ENCODE measurements at places on chromosomes 16 and 17. TPM values are rescaled to one million over a fixed set of nuclear protein-coding genes. Genes with fewer than 3 reads are reported as not detected.

DEXI gene
- 29.0 TPM for polyA plus RNA-seq

MYL4 gene
- polyA plus RNA-seq, result 1.6 TPM

CDRT15 gene
- not detected for polyA plus RNA-seq

MRPL38 gene
- 80.8 TPM for polyA plus RNA-seq

SAMD14 gene
- 1.9 TPM for polyA plus RNA-seq

MPP3 gene
- polyA plus RNA-seq, result 1.9 TPM

MMP25 gene
- polyA plus RNA-seq, result 45.0 TPM

SLFN11 gene
- polyA plus RNA-seq, result 17.9 TPM

KRTAP1-5 gene
- polyA plus RNA-seq, result not detected

OXLD1 gene
- polyA plus RNA-seq, result 106 TPM

DNA sequence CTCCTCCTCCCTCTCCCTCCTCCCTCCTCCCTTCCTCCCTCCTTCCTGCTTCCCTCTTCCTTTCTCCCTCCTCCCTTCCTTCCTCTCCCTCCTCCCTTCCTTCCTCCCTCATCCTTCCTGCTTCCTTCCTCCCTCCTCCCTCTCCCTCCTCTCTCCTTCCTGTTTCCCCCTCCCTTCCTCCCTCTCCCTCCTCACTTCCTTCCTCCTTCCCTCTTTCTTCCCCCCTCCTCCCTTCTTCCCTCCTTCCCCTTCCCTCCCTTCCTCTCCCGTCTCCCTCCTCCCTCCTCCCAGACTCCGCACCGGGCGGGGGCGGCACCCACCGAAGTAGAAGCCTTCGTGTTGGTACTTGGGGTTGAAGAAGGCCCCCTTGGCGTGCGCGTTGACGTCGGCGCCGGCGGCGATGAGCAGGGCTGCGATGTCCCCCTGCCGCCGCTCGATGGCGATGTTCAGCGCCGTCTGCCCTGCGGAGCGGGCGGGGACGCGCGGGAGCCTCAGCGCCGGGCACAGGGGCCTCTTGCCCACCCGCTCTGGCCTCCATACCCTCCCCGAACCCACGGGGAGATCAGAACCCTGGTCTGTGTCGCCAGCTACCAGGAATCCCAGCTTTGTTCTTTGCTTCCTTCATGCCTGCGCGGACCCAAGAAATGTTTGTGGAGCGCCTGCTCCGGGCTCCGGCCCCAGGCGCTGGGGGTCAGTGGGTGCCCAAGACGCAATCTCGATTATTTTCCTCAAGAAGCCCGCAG lies 22.2 kb downstream of the TRPV3 start:
- H3K27me3 ChIP-seq, result no peaks in the 10 kb centered on the region
- peak overlapping the region; percentile 23 for H3K4me3 ChIP-seq
- H3K27ac ChIP-seq, result no peak overlapping the region
- peak; percentile 87 for DNase-seq
- H3K36me3 ChIP-seq, result no peaks in the 10 kb centered on the region

DNA sequence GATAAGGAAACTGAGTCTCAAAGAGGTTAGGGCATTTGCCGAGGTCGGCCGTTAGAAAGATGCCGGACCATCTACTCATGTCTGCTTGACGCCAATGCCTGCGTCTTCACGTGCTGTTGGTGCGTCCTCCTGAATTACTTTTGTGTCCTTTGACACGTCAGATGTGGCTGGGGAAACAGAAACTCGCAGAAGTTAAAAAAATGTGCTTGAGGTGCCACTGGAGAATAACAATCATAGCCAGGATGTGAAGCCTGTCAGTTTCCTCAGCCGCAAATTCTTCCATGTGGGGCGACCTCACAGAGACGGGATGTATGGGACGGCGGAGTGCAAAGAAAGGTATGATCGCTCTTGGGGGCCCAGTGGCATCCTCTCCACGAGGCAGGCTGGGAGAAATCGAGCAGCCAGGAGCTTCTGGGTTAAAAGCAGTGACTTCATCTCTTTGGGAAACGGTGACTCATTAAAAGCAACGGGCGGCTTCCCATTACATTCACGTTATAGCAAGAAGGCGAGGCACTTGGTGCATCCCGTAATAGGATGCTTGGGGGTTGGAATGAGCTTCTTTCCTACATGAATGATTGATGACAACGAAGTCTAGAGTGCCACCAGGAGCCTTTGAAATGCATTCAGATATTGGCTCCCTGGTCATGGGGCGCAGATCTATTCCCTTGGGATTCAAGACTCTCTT lies 67.8 kb downstream of the BMERB1 start:
- H3K27ac ChIP-seq, result no peak overlapping the region
- H3K4me1 ChIP-seq, result no peaks in the 10 kb centered on the region
- H3K4me3 ChIP-seq, result no peak overlapping the region
- no peaks in the 10 kb centered on the region for H3K36me3 ChIP-seq
- no peaks in the 10 kb centered on the region for H3K27me3 ChIP-seq

DNA sequence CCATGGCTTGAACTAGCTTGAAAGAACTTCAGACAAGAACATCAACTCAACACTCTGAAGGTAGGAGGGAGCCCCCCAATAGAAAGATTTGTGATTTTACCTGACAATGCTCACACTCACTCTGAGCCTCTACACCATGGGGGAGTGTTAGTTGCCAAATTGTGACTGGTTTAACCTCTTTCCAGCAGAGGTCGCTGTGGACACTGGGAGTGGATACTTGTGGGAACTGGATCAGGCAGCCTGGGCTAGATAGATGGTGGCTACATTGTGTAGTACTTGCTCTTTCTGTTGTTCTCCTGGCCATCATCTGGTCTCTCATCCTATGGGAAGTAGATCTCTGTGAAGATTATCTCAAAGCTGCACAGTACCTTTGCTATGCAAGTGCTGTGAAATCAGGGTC lies 2.9 kb downstream of the SMPD3 start:
- peaks cover 5% of the 10 kb centered on the region for H3K27me3 ChIP-seq
- H3K4me3 ChIP-seq, result no peak overlapping the region
- DNase-seq, result no peak

DNA sequence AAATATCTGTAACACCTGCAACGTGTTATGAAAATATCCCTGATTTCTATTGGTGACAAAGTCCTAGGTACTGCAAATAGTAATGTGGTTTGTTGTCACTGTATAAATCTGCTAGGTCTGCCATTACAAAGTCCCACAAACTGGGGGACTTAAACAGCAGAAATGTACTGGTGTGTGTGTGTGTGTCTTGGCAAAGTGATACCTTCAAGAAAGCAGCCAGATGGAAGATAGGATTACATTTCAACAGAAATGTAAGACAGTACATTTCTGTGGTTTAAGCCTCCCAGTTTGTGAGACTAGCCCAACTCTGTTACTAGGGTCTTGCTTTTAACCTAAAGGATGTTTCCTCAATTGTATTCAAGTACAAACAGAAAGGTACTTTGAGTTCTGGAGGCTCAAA lies 531.7 kb downstream of the NPIPA7 start:
- no peaks in the 10 kb centered on the region for H3K36me3 ChIP-seq
- no peaks in the 10 kb centered on the region for H3K27me3 ChIP-seq
- no peak overlapping the region for H3K27ac ChIP-seq
- no peak for DNase-seq

- peak overlapping the region; percentile 61 for H3K4me3 ChIP-seq
- peaks cover 28% of the 10 kb centered on the region for H3K4me1 ChIP-seq
- peaks cover 69% of the 10 kb centered on the region for H3K27me3 ChIP-seq
- no peak overlapping the region for H3K27ac ChIP-seq
- DNase-seq, result no peak
Observed at GRCh38 chr17:32266051-32266388, 388 bp downstream of the RHBDL3 start.

DNA sequence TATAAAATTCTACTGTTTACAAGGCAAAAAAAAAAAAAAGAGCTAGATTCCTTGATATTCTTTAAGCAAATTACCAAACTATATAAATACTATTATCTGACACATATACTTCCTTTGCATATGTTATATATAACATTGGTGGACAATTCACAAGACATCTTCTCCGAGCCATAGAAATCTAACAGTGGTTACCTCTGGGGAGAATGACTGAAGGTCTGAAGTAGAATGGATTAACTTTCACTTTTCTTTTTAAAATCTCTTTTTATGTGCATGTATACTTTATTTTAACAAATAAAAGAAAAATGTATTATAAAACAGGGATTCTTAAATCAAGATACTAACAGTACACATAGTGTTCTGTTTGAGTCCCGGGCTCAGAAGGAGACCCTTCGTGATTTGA lies 131.0 kb downstream of the MRTFB start:
- H3K4me3 ChIP-seq, result no peak overlapping the region
- no peaks in the 10 kb centered on the region for H3K36me3 ChIP-seq
- H3K4me1 ChIP-seq, result peaks cover 8% of the 10 kb centered on the region
- peak overlapping the region; percentile 64 for H3K27ac ChIP-seq
- no peak for DNase-seq
- no peaks in the 10 kb centered on the region for H3K27me3 ChIP-seq

- no peak overlapping the region for H3K4me3 ChIP-seq
- no peak overlapping the region for H3K27ac ChIP-seq
- H3K4me1 ChIP-seq, result peaks cover 12% of the 10 kb centered on the region
- no peaks in the 10 kb centered on the region for H3K36me3 ChIP-seq
Observed at GRCh38 chr17:2018716-2019510, 6.2 kb downstream of the RTN4RL1 start.

DNA sequence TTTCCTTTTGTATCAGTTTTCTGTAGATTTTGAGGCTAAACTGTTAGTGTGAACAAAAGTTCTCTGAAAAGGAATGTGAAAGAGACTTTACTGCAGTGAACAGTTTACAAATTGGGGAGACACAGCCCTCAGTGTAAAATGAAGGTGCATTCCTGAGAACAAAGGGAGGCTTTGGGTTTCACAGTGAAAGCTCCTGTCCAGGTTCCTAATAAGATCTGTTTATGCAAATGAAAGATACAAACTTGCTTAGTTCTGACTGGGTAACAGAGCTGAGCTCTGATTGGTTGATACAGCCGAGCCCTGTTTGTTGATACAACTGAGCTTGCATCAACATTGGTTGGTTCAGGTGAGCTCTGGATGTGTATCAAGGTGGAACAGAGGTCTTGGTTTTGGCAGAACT lies 8.3 kb upstream of the CDRT15 start:
- no peak overlapping the region for H3K4me3 ChIP-seq
- DNase-seq, result no peak
- no peaks in the 10 kb centered on the region for H3K36me3 ChIP-seq
- no peak overlapping the region for H3K27ac ChIP-seq
- no peaks in the 10 kb centered on the region for H3K4me1 ChIP-seq

DNA sequence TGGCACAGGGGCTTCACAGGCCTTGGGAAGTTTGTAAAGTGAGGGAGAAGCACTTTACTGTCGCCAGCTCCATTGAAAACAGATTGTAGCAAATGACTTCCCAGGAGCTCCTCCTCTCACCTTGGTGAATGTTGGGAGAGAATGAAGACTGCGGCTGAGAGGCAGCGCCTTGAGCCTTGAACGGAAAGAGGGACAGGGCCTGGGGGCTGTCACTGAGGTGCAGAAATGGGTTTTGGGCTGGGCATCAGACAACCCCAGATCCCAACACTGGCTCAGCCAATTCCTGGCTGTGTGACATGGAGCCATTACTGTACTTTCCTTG lies 603 bp upstream of the MRTFB start:
- peaks cover 4% of the 10 kb centered on the region for H3K4me1 ChIP-seq
- H3K4me3 ChIP-seq, result peak overlapping the region; percentile 94
- H3K36me3 ChIP-seq, result no peaks in the 10 kb centered on the region
- DNase-seq, result no peak

GRCh38 chr16:22874394-22874793 lies 60.4 kb downstream of the HS3ST2 start:
- no peak overlapping the region for H3K4me3 ChIP-seq
- no peak for DNase-seq
- no peaks in the 10 kb centered on the region for H3K4me1 ChIP-seq
- no peak overlapping the region for H3K27ac ChIP-seq
- H3K36me3 ChIP-seq, result no peaks in the 10 kb centered on the region

DNA sequence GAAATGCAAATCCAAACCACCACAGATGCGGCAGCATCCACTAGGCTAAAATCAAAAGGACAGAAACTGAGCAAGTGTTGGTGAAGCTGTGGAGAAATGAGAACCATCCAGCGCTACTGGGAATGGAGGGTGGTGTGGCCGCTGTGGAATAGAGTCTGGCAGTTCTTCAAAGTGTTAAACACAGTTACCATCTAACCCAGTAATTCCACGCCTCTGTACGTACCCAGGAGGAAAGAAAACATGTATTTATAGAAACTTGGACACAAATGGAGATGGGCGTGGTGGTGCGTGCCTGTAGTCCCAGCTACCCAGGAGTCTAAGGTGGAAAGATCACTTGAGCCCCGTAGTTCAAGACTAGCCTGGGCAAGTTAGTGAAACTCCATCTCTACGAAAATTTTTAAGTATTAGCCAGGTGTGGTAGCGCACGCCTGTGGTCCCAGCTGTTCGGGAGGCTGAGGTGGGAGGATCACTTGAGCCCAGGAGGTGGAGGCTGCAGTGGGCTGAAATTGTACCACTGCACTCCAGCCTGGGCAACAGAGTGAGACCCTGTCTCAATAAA lies 11.6 kb downstream of the SLC25A10 start:
- H3K27me3 ChIP-seq, result peaks cover 40% of the 10 kb centered on the region
- H3K4me3 ChIP-seq, result no peak overlapping the region
- DNase-seq, result no peak
- H3K4me1 ChIP-seq, result no peaks in the 10 kb centered on the region

DNA sequence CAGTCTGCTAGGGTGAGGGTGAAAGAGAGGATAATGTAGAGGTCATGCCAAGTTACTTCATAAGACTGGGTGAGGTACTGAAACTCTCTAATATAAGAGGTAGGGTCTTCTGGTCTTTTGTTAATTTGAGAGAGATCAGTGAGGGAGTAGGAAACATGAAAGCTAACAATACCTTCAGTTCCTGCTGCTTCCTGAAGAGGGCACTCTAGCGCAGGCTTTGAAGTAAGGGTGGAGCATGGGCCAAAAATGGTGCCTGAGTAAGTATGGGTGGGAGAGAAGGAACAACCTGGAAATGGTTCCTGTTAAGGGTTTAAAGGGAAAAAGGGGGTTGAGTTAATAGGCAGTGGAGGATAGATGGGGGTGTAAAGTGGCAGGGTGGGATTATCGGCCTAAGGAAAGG lies 2449.5 kb downstream of the TP53TG3F start:
- DNase-seq, result no peak
- no peak overlapping the region for H3K27ac ChIP-seq
- H3K36me3 ChIP-seq, result no peaks in the 10 kb centered on the region
- no peaks in the 10 kb centered on the region for H3K27me3 ChIP-seq
- no peaks in the 10 kb centered on the region for H3K4me1 ChIP-seq

- peak; percentile 83 for DNase-seq
- no peak overlapping the region for H3K4me3 ChIP-seq
- H3K4me1 ChIP-seq, result no peaks in the 10 kb centered on the region
Observed at GRCh38 chr17:62109378-62109902, 44.4 kb upstream of the MED13 start.

DNA sequence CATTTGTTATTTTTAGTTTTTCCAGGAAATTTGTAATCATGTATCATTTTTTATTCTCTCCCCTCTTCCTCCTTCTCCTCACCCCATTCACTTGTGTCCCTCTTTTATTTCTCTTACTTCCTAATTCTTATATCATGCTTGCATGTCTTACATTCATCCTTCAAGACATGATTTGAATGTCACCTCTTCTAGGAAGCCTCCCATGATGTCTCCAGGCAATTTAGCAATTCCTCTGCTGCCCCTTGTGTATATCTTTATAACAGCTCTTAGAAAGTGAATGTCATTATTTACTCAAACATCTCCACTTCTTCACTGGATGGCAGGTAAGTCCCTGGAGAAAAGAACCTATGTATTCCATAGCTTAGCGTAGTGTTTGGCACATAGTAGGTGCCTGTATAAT lies 7.8 kb downstream of the HNF1B start:
- peaks cover 53% of the 10 kb centered on the region for H3K27me3 ChIP-seq
- no peak overlapping the region for H3K4me3 ChIP-seq
- H3K36me3 ChIP-seq, result no peaks in the 10 kb centered on the region
- no peak for DNase-seq
- no peak overlapping the region for H3K27ac ChIP-seq
- peaks cover 4% of the 10 kb centered on the region for H3K4me1 ChIP-seq

- H3K4me1 ChIP-seq, result no peaks in the 10 kb centered on the region
- no peak overlapping the region for H3K4me3 ChIP-seq
- no peaks in the 10 kb centered on the region for H3K36me3 ChIP-seq
Observed at GRCh38 chr16:57842601-57843000, 40.3 kb upstream of the KIFC3 start.

All from spleen (tissue), 13 donors.